ENCODE measurements at places on chromosomes 12 and 14.
A peak's percentile ranks its signal among the peaks of the same experiment; 100 is the strongest.

- no peak for DNase-seq
Observed at GRCh38 chr12:109664402-109664801, 49.2 kb upstream of the FAM222A start.

GRCh38 chr14:103031566-103031911 is 25.8 kb downstream of the CDC42BPB start:
- no peak for DNase-seq

DNA sequence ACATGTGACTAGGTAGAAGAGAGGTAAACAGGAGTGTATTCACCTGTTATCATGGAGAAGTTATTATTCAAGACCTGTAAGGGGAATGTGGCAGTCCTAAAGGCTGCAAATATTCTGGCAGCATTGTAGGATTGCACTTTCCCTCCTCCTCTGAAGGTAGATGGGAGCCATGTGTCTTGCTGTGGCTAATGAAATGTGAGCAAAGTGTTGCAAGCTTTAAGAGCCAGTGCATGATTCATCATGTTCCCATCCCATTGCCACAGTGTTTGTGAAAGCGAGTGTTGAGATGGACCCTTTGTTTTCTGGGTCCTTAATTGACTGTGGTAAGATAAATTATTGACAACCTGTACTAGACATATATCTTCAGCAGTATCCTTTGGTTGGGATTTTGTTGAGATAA is 128.7 kb downstream of the RGS6 start:
- DNase-seq, result no peak

GRCh38 chr14:69260861-69261564 is 1.1 kb downstream of the GALNT16 start:
- DNase-seq, result no peak

DNA sequence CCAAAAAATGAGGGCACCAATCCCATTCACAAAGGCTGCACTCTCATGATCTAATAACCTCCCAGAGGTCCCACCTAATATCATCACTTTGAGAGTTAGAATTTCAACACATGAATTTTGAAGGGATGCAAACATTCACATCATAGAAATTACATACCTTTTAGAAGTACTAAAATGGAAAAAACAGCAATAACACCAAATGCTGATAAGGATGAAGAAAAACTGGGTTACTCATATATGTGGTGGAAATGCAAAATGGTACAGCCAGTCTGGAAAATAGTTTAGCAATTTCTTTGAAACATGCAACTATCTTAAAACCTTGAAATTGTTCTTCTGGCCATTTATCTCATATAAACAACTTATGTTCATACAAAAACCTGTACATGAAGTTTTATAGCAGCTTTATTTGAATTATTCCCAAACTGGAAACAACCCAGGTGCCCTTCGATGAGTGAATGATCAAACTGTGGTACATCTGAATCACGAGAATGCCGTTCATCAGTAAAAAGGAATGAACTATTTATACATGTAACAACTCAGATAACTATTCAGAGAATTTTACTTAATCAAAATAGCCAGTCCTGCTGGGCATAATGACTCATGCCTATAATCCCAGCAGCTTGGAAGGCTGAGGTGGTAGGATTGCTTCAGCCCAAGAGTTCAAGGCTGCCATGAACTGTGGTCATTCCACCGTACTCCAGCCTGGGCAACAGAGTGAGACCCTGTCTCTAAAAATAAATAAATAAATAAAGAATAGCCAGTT is 109.4 kb upstream of the SSTR1 start:
- peak; percentile 0 for DNase-seq

DNA sequence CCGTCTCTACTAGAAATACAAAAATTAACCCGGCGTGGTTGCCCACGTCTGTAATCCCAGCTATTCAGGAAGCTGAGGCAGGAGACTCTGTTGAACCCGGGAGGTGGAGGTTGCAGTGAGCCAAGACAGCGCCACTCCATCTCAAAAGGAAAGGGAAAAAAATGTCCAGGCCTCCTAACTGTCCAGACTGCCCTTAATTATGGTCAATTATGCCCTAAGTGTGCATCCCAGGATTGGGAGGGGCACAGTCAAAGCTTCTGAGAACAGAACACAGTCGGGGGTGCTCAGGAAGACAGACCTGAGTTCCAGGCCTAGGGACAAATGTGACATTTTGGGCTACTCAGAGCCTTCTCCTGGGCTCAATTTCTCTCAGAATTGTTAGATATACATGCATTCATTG is 31.8 kb upstream of the SMUG1 start:
- no peak for DNase-seq

DNA sequence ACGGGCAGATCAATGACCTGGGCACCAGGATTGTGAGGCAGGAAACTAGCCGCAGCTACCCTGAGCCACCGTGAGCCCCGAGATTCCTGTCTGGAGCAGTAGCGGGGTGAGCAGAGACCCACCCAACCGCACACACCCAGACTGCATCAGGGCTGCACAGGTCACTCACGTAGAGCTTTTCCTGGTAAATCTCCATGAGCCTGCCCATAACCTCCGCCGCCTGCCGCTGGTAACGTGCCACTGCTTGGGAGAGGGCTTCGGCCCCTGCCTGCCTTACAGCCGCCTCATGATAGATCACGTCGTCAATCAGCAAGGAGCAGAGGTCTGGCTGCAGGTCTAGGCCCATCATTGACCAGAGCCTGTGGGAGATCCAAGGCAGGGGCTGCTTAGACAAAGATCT is 38.5 kb upstream of the RAB35 start:
- DNase-seq, result no peak

GRCh38 chr12:131577766-131578165 is 133.1 kb upstream of the SFSWAP start:
- DNase-seq, result no peak

DNA sequence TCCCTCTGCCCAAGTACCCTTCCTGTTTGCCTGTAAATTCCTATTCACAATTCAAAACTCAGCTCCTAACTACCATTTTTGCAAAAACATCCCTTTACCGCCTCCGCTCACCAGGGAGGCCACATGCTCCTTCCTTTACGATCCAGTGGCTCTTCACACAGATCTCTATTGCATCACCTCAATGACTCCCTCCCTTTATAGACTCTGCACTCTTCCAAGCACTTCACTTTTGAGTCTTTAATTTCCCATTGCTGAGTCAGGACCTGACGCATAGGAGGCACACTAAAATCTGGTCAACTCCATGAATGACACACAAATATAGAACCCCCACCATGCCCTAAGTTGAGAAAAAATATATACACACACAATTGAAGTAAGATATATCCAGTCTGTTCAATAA is 45.9 kb downstream of the PPP1R13B start:
- no peak for DNase-seq

GRCh38 chr14:26984311-26985177 is 386.7 kb upstream of the NOVA1 start:
- peak; percentile 37 for DNase-seq

- no peak for DNase-seq
Observed at GRCh38 chr12:39830852-39831520, 211.4 kb upstream of the ABCD2 start.

- DNase-seq, result no peak
Observed at GRCh38 chr14:55586411-55586810, 6.4 kb downstream of the KTN1 start.

GRCh38 chr14:94362614-94363133 is 25.7 kb downstream of the SERPINA1 start:
- DNase-seq, result no peak

DNA sequence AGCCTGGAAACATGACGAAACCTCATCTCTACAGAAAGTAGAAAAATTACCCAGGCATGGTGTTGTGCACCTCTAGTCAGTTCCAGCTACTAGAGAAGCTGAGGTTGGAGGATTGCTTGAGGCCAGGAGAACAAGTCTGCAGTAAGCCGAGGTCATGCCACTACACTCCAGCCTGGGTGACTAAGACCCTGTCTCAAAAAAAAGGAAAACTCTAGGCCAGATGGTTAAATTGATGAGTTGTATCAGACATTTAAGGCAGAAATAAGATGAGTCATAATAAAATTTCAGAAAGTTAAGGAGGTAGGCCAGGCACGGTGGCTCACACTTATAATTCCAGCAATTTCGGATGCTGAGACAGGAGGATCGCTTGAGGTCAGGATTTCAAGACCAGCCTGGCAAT is 10.7 kb downstream of the EIF2S1 start:
- DNase-seq, result no peak

DNA sequence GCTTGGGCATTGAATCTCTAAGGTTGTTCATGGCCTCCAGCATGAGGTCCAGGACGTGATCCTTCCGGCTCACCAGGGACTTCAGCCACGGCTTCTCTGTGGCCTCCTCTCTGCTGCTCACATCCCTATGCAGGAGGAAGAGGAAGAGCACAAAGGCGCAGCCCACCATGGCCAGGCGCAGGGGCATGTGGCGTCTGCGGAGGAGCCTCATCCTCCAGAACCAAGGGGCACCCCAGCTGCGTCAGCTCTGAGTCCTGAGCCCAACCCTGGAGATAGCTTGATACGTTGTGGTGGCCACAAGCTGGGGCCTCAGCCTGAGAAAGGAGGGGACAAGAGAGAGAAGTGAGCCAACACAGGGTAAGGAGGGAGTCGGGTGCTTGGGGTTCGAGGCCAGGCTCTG is 11.6 kb downstream of the GALNT6 start:
- no peak for DNase-seq

DNA sequence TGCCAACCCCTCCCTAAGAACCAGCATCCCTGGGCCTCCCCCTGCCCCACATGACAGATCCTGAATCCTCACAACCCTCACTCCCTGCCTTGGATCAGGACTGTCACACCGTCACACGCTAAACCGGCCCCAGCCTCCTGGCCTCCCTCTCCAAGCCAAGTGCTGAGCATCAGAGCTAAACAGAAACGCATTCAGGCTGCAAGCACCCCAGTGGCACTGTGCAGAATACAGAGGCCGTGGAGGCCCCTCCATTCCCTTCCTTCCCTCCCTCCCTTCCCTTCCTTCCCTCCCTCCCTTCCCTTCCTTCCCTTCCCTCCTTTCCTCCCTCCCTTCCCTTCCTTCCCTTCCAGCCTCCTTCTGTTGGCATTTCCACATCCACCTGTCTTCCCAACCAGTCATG is 12.6 kb downstream of the POLE start:
- DNase-seq, result no peak

DNA sequence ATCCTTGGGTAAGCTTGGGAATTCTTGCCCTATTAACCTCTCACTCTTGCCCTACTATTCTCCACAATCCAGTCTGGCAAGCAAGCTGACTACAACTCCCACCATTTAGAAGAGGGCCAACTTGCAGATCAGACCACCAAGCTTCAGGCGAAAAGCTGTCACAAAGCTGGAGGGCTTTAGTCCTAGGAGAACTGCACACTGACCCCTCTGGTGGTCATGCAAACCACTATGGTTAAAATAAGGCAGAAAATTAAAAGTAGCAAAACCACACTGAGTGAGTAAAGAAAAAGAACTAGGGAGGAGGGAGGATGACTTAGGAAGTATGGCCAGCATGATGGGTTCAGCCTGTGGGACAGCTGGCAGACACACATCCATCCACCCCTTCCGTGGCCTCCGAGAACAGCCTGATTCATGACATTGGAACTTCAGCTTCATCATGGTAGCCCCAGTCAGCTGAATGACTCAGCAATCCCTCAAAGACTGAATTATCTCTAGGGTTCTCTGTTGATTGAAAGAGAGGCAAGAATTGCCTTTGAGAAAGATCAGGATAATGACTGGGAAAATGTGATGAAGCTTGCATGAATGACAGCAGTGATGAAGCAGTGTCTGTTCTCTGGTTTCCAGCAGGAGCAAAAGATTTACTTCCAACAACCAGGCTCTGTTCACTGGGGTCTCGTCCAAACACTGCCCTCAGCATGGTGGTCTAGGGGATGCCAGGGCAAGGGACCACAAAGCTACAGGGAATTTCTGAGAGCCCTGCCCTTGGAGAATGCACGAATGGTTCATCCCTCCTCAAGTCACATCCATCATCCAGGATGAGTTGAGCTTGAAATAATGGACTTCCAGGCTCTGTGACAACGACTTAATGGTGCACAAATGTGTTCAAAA is 24.4 kb downstream of the PITPNM2 start:
- peak; percentile 85 for DNase-seq

DNA sequence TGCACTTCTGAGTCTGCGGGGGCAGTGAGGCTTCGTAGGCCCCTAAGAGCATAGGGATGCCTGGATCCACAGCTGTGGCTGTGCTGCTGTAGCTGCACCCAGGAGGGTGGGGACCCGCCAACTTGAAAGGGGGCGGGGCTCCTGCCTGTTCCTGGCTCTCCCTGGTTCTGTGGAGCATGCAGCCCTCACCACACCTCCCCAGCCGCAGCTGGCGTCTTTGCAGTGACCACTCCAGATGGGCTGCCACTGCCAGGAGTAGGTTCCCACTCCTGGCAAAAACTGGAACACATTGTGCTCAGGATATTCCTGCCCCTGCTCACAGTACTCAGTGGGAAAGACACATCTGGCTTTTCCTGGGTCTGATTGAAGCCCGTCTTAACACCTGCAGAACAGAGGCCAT is 35.8 kb downstream of the TIMELESS start:
- no peak for DNase-seq

DNA sequence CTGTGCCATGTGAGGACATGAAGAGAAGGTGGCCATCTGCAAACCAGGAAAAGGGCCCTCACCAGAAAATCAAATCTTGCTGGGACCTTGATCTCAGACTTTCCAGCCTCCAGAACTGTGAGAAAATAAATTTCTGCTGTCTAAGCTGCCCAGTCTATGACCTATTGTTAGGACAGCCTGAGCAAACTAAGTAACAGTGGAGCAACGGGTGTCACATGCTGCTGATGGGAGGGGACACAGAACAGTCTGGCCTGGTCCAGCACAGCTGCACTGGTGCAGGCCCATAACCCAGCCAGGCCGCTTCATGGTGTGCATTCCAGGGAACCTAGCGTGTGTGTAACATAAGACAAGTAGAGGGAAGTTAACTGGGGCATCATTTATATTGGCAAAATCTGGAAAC is 42.1 kb downstream of the GRIP1 start:
- DNase-seq, result no peak

GRCh38 chr14:103084021-103084919 is at the start of gene LBHD2:
LBHD2 (plus strand) TSS chr14:103084210; CDS start chr14:103086013, 1,803 bp downstream.
- no peak for DNase-seq

DNA sequence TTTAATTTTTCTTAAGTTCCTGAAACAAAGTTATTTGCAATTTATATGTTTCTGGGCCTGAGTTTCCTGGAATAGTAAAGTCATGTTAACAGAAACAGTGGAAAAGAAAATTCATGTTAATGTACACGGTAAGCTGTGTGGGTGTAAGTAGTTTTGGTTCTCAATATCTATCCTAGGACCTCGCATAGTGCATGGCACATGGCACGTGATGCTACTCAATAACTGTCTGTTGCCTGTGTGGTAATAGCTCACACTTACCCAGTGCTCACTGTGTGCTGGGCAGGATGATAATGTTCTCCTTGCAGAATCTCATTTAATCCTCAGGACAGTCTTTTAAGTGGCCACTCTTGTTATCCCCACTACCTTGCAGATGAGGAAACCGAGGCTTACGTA is 100.7 kb downstream of the DUSP16 start:
- no peak for DNase-seq

- no peak for DNase-seq
Observed at GRCh38 chr12:89391726-89392336, 39.5 kb upstream of the DUSP6 start.
